ENCODE measurements at places on chromosomes 7 and 10.
A peak's percentile ranks its signal among the peaks of the same experiment; 100 is the strongest.

DNA sequence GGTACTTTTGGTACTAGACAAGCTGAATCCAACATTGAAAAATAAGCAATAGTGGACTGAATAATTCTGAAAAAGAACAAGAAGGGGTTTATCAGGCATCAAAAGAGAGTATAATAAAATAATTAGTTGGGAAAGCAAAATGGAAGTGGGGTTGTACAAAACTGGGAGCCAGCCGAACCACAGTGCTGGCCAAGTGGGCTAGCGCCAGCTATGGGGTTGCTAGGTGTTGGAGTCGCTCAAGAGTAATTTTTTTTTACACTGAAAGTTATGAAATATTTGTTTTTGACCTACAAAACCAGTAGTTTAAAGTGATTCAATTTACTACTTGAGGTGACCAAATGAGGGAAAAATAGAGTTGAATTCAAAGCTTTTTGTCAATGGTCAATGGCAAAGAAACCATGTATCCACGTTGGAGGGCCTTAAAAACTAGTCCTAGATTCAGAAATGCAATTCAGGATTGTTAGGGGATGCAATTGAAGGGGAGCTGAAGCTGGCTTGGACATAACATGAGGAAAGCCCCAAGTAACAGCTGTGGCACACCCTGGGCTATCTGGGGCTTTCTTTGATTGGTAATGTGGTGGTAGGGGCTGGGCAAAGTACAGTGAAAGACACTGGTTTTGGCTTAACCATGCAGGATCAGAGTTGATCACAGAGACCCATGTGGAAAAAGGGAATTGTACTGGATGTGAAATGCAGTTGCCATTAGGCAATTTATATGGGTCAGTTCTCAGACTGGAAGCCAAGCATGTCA, 28.3 kb upstream of the MSMB start:
- DNase-seq = no peak

GRCh38 chr10:67665491-67665890, 30.5 kb downstream of the CTNNA3 start:
- no peak for DNase-seq

DNA sequence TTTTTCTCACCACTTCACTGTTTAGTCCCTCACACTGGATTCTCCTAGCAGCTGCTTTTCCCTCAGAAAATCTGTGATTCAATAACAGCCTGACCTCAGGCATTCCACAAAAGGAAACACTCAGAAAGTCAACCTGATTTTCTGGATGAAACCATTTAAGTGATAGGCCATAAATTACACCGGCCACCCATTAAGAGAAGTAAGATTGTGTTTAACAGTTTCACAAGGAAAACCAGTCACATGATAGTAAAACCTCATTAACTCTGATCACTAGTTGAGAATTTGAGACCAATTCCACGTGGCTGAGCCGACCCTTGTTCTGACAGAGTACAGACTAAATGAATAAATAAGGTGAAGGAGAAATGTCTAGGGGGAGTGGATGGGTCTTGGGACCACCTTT, 7.7 kb downstream of the GRM8 start:
- DNase-seq = no peak

DNA sequence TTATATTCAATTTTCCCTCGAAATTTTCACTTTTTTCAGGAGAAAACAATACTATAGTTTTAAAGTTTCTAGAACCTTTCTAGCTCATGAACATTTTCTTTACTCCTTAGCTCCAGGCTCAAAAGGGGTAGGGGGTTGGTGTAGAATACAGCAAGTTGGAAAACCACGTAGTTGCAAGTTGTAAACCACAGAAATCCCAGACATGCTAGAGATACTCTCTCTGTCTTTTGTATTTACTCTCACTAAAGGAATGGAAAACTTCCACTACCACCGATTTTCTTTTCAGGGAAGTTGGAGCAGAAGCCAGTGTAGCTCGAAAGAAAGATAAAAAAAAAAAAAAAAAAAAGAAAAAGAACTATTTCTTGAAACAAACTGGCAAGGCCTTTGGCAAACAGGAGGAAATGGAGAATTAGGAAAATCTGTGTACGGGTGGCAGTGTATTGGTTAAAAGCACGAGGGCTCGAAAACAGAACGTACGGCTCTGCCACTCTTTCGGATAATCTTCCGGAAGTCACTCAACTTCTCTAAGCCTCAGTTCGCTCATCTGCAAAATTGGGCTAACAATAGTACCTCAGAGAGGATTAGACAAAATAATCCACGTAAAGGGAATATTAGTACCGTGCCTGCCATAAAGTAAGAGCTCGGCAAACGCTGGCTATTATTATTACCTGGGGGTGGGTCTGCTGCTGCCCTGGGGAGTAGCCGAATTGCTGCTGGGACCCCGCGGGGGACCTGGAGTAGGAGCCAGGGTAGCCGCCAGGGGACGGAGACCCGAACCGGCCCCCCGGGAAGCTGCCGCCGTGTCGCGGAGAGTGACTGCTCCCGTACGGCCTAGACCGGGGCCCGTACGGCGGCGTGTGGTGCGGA, 628 bp downstream of the MPLKIP start:
- DNase-seq = no peak

DNA sequence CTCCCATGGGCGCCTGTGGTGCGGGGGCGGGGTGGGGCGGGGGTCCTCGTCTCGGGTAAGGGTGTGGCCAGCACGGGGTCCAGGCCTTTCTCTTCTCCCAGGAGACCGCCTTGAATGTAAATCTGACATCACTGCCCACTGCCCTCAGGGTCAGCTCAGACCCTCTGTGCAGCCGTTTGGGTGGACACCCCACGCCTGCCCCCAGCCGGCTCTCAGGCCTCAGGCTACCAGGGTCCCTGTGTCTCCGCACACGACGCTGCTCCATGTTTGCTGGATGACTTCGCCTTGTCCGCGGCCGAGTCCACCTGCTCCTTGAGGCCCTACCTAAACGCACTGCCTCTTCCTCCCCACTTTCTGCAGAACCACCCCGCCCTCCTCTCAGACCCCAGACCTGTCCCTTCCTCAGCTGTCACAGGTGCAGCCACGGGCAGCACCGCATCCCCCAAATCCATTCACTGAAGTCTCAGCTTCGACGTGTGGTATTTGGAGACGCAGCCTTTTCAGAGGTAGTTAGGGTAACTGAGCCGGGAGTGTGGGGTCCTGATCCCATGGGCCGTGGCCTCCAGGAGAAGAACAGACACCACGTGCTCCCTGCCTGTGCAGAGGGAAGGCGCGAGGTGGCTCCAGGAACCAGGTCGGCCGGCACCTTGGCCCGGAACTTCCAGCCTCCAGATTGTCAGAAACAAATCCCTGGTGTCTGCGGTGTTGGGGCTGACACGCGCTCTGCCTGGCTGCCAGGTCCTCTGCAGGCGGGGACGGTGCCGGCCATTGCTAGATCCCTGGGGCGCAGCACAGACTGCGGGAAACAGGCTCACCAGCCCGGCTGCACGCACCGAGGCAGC, 97.4 kb upstream of the DIP2C start:
- no peak for DNase-seq

DNA sequence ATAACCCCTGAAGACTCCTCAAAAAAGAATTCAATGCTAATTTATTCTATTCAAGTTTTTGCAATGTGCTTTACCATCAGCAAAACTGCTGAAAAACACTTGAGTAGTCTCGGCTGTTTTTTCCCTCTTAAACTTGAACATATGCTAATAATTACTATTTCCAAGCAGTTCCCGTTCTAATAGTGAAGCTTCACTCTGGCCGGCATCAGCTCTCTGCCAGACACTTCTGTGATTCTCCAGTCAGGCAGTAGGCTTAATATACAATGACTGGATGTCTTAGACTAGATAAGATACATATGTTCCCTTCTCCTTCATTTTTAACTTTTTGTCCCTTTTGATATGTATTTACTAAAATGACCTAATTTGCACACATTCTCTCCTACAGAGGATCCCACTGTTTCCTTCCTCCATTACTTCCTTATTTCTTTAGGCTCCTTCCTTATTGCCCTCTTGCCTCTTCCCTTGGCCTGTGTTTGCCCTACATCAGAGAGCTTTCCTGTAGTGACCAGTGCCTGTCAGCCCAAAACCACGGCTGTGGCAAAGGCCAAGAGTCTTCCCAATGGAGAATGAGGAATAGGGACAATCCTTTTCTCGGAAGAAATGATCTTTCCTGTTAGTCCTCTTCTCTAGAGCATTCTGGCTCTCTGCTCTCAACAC, 23.5 kb downstream of the HEPACAM2 start:
- DNase-seq = no peak

- DNase-seq = no peak
These were observed 11.3 kb downstream of the MRPS33 start for GRCh38 chr7:141003172-141004065.

DNA sequence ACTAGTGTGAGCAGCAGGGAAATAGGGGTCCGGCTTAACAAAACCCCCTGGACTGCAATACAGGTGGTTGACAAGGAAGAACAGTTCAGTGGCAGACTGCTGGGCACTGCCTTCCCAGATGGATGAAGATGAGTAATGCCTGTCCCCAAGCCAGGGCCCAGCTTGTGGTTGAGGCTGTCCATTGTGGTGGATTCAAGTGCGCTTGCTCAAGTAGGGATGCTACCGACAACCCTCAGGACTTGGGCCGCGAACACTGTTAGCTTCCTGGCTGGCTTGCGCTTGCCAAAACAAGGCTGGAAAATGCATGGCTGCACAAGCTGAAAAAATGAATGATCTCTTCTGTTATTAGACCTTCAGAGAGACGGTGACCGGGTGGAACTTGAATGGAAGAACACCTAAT, 116.1 kb upstream of the ACBD5 start:
- no peak for DNase-seq

GRCh38 chr7:43647339-43647672, 64.4 kb downstream of the STK17A start:
- no peak for DNase-seq

GRCh38 chr7:17939606-17940301, 540 bp downstream of the SNX13 start:
- peak; percentile 43 for DNase-seq

GRCh38 chr10:125396676-125397075, 236.3 kb upstream of the CTBP2 start:
- DNase-seq = no peak

- DNase-seq = no peak
These were observed 10.2 kb upstream of the C10orf67 start for GRCh38 chr10:23354630-23355279.

GRCh38 chr10:8242295-8242872, 187.9 kb downstream of the GATA3 start:
- DNase-seq = no peak

- DNase-seq = no peak
These were observed 199.3 kb downstream of the LRMDA start for GRCh38 chr10:75630746-75631145.

- DNase-seq = no peak
These were observed 21.3 kb upstream of the ANKRD2 start for GRCh38 chr10:97551271-97551670.

DNA sequence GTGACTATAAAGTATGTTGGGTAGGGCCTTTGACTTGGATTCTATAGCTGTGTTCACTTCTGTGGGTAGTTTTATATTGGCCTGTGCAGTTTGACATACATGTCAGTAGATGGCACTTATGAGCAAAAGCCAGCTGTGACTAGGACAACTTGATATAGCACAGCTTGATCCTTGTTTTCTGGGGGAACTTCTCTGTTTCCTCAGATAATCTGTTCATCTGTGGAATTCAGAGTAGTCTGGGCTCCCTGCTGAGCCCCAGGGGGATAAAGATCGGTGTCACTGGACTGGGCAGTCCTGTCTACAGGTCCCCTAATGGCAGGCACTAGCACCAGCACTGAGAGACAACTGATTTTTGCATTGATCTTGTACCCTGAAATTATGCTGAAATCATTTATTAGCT, 25.4 kb downstream of the CYP2C9 start:
- no peak for DNase-seq

DNA sequence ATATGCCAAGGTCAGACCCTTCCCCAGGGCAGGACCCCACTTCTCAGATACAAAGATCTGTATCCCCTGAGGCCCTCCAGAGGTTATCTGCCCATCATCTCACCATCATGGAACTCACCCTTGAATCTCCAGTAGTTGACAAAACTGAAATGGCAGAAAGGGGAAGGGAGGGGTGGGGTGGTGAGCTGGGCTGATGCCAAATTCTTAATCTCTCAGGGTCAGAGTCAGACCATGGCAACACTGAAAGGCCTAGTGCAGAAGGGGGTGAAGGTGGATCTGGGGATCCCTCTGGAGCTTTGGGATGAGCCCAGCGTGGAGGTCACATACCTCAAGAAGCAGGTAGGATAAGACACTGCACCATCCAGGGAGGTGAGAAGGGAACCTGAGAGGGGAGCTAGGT, 3.1 kb downstream of the CNPY4 start:
- no peak for DNase-seq

- peak; percentile 14 for DNase-seq
These were observed 609 bp downstream of the SGPL1 start for GRCh38 chr10:70816220-70816894.

- no peak for DNase-seq
These were observed 5.4 kb downstream of the BRI3 start for GRCh38 chr7:98286701-98287485.

DNA sequence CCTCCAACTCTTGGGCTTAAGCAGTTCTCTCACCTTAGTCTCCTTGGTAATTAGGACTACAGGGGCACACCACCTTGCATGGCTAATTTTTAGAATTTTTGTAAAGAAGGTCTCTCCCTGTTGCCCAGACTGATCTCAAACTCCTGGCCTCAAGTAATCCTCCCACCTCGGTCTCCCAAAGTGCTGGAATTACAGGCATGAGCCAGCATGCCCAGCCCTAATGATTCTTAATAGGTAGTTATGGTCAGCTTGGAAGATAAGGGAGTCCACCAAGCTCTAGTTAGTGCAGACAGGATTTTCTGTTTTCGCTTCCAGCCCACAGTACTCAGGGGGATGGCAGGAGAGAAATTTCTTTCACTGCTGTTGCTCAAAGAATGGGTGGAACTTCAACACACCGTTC, 127.9 kb upstream of the PLXDC2 start:
- no peak for DNase-seq

DNA sequence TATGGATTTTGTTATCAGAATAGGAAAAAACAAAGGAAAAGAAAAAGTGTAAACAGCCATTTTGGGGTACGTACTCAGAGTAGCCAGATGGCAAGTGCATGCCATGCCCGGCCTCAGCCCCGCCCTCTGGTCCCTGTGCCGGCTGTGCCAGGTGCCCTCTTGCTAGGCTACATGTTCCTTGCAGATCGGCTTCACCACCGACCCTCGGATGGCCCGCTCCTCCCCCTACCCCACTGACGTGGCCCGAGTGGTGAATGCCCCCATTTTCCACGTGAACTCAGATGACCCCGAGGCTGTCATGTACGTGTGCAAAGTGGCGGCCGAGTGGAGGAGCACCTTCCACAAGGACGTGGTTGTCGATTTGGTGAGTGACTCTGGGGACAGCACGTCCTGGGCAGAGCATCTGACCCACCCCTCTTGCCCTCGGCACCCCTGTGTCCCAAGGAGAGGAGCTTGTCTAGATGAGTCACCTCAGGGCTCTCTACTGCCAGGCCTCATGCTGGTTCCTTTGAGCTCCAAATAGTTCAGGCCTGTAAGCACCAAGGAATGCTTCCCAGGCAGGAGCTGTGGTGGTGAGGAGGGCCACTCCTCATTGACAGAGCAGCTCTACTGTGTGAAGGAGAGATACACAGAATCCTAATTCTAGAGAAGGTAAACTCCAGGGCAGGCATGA, 54.9 kb upstream of the ZMIZ2 start:
- DNase-seq = no peak

- no peak for DNase-seq
These were observed 263.0 kb upstream of the NEBL start for GRCh38 chr10:21160116-21160515.

GRCh38 chr7:100604028-100604975, 2.1 kb downstream of the PCOLCE start:
- peak; percentile 68 for DNase-seq

All from CD4-positive, alpha-beta T cell (primary cell).